Bronchial smooth muscle cell (primary cell): ENCODE measurements at places on chromosomes 13 and 19. TPM values are rescaled to one million over a fixed set of nuclear protein-coding genes. Genes with fewer than 3 reads are reported as not detected.

KLK3 gene
- 0.09 TPM in 1 of 2 replicates, not detected in the other for total RNA-seq

CGB5 gene
- total RNA-seq: 0.16 TPM in 1 of 2 replicates, not detected in the other

ICAM5 gene
- total RNA-seq: 0.69 and 1.4 TPM in 2 replicates

KRTDAP gene
- total RNA-seq: not detected in 2 replicates

RFPL4AL1 gene
- not detected in 2 replicates for total RNA-seq

ZNF709 gene
- 3.2 and 3.8 TPM in 2 replicates for total RNA-seq

PLVAP gene
- total RNA-seq: not detected in 2 replicates

C13orf42 gene
- total RNA-seq: not detected in 2 replicates

SLC25A23 gene
- total RNA-seq: 14.2 and 22.9 TPM in 2 replicates

SHD gene
- total RNA-seq: not detected in 2 replicates

ZNF776 gene
- 16.1 and 17.8 TPM in 2 replicates for total RNA-seq

ZFP82 gene
- 5.3 and 6.1 TPM in 2 replicates for total RNA-seq

STARD13 gene
- total RNA-seq: 7.6 and 10.1 TPM in 2 replicates

SNRNP70 gene
- 128 and 142 TPM in 2 replicates for total RNA-seq

ZNF577 gene
- total RNA-seq: 7.6 and 7.9 TPM in 2 replicates

APOC1 gene
- total RNA-seq: 0.69 and 0.79 TPM in 2 replicates

LRP3 gene
- total RNA-seq: 21.9 and 30.6 TPM in 2 replicates

LRRC4B gene
- total RNA-seq: under 0.01 and 0.94 TPM in 2 replicates

TTYH1 gene
- under 0.01 TPM in 1 of 2 replicates, not detected in the other for total RNA-seq

CPB2 gene
- not detected in 2 replicates for total RNA-seq

VSTM1 gene
- total RNA-seq: not detected in 2 replicates

SLC15A1 gene
- total RNA-seq: not detected in 2 replicates

HIF3A gene
- 1.3 TPM in 1 of 2 replicates, not detected in the other for total RNA-seq

NOP53 gene
- total RNA-seq: 49.0 and 52.5 TPM in 2 replicates

FXYD3 gene
- total RNA-seq: 0.16 and 1.1 TPM in 2 replicates

MBD3L3 gene
- not detected in 2 replicates for total RNA-seq

PDX1 gene
- total RNA-seq: not detected in 2 replicates

NKPD1 gene
- 0.47 and 0.52 TPM in 2 replicates for total RNA-seq

FFAR3 gene
- total RNA-seq: not detected in 2 replicates
